ENCODE measurements at places on chromosomes 1 and 21. TPM values are rescaled to one million over a fixed set of nuclear protein-coding genes. Genes with fewer than 3 reads are reported as not detected.

- peaks cover 13% of the 10 kb centered on the region for H3K36me3 ChIP-seq
- DNase-seq, result peak; percentile 47
- H3K4me1 ChIP-seq, result peaks cover 20% of the 10 kb centered on the region
- no peak overlapping the region for H3K4me3 ChIP-seq
- H3K27me3 ChIP-seq, result no peaks in the 10 kb centered on the region
- peak overlapping the region; percentile 53 for H3K27ac ChIP-seq
Observed at GRCh38 chr21:37207441-37208009, 59.6 kb downstream of the VPS26C start.

DNA sequence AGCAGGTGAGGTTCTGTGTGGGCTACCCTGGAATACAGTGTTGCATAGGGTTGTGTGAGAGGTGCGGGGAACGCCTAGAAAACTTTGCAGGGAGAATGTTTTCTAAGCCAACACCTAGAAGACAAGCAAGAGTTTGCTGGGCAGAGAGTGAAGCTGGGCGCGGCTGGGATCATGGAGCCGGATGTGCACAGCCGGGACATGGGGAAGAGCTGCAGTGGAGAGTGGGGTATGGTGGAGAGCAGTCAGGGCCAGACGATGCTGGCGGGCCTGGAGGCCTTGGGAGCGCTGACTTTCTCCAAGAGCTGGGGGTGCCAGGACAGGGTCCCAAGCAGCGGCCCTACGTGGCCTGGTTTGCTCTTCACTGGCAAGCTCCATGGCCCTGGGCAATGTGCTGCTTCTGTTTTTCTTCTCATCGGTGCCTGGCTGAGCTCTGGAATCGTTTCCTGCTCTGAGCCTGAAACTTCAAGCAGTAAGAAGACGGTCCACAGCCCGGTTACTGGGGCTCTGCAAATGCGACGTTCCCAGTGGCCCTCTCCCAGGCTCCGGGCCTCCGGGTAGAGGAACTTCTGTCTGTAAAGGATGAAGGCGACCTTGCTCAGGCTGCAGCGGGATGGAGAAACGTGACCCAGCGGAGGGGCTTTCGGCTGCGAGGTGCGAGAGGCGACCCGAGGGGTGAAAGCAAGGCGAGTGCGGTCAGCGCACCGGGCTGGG lies 51.9 kb upstream of the CD34 start:
- peak overlapping the region; percentile 37 for H3K27ac ChIP-seq
- H3K4me1 ChIP-seq, result no peaks in the 10 kb centered on the region
- H3K36me3 ChIP-seq, result no peaks in the 10 kb centered on the region
- peak; percentile 80 for DNase-seq
- H3K27me3 ChIP-seq, result no peaks in the 10 kb centered on the region
- peak overlapping the region; percentile 55 for H3K4me3 ChIP-seq

DNA sequence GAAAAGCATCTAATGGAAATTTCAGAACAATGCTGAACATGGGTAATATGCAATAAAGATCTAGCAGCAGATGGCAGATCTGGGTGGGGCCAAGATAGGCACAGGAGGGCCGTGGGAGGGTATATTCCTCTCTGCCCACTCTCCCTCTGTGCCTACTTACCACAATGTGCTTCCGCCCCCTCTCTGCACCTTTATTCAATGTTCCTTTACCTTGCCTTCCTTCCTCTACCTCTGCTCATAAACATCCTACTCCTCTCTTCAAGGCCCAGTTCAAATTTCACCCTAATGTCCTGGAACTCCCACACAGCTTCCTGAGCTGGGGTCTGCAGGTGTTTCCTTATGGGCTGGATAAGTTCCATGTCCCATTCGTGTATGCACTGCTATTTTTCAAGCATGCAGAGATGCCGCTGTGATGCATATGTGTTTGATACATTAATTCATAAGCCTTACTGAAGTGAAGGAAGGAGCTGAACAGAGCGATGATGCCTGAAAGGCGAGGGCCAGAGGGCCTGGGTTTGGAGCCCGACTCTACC lies 65.6 kb upstream of the EDEM3 start:
- peaks cover 27% of the 10 kb centered on the region for H3K36me3 ChIP-seq
- no peaks in the 10 kb centered on the region for H3K4me1 ChIP-seq
- no peak overlapping the region for H3K27ac ChIP-seq
- no peak for DNase-seq
- H3K4me3 ChIP-seq, result no peak overlapping the region

DNA sequence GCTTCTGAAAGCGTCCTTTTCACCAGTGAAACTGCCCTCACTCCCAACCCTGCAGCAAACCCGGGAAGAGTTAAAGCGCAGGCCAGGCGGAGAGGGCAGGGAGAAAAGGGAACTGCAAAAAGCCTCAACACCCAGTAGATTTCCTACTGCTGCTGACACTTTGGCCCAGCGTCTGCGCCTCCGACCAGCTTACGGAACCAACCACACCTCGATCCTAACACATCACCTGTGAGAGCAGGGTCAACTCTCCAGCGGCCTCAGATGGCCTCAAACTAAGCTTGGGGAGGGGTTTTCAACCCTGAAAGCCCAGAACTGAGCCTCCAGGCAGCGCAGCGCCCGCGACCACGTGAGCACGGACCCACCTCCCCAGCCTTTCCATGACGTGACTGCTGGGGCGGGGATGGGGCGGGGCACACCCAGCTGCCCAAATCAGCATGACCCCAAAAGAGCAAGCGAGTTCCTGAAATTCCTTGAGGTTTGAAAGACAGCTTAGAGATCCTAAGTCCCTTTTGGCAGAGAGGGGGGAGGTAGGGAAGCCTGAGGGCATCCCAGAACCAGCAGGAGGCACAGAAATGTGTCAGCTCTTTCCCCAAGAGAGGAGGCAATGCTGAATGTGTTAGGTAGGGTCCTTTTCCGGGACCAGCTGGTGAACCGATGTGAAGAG lies 59.1 kb downstream of the ITPKB start:
- no peaks in the 10 kb centered on the region for H3K36me3 ChIP-seq
- peak; percentile 71 for DNase-seq
- peaks cover 13% of the 10 kb centered on the region for H3K4me1 ChIP-seq
- H3K27me3 ChIP-seq, result no peaks in the 10 kb centered on the region

DNA sequence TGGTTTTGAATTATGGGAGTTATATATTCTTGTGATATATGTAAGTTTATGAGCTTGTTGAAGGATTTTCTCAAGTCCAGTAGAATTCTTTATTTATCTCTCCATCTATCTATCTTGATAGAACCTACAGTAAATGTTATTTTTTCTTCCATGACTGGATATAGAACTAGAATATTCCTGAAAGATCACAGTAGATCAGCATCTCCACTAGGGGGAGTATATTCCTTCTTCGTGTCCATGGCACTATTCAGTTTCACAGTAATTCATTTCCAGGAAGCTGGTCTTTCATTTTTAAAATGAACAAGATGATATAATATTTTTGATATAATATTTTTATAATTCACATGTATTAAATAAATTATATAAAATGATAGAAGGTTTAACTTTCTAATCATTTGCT lies 18.8 kb downstream of the TMPRSS15 start:
- H3K4me3 ChIP-seq, result no peak overlapping the region
- no peak overlapping the region for H3K27ac ChIP-seq
- H3K36me3 ChIP-seq, result no peaks in the 10 kb centered on the region
- no peaks in the 10 kb centered on the region for H3K4me1 ChIP-seq

DNA sequence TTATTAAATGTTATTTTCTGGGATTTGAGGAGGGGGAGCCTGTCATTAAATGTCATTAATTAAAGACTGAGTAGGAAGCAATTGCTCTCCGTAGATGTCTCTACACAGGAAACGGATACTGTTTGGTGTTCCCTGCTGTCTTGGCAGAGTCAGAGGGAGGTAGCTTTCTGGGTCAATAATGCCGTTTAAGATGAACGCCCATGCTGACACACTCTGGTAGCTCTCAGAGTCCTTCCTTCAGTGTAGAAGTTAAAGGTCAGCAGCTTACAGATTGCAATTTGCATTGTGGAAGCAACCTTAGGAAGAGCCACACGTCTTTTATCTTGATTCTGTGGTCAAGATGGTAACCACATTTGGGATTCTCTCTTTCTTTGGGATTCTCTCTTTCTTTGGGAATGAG lies 257.5 kb downstream of the KIF26B start:
- no peaks in the 10 kb centered on the region for H3K4me1 ChIP-seq
- peaks cover 58% of the 10 kb centered on the region for H3K36me3 ChIP-seq
- H3K27me3 ChIP-seq, result no peaks in the 10 kb centered on the region
- no peak for DNase-seq
- no peak overlapping the region for H3K27ac ChIP-seq
- no peak overlapping the region for H3K4me3 ChIP-seq

DNA sequence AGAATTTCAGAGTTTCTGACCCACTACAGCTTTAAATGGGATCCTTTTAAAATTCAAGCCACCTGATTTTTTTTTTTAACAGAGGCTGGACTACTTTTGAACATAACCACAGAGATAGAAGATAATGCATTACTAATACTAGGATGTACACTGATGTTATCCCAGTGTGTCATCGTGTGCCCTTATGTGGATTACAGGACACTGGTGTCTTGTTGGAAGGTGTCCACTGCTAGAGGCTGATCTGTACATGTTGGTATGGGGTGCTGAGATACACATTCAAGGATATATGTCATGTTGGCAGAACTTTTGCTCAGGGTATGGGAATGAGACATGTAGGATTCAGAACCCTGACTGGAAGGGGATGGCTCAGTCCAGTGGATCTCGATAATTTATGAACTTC lies 56.3 kb downstream of the INAVA start:
- no peak for DNase-seq
- H3K27ac ChIP-seq, result no peak overlapping the region
- peaks cover 5% of the 10 kb centered on the region for H3K27me3 ChIP-seq
- H3K36me3 ChIP-seq, result no peaks in the 10 kb centered on the region
- H3K4me3 ChIP-seq, result no peak overlapping the region

The MARCKSL1 gene
- 275 TPM for polyA plus RNA-seq

The FPGT gene
- 3.5 TPM for polyA plus RNA-seq

The LORICRIN gene
- not detected for polyA plus RNA-seq

The UBASH3A gene
- polyA plus RNA-seq, result not detected

The IGFN1 gene
- polyA plus RNA-seq, result 0.18 TPM

The KRTAP13-2 gene
- not detected for polyA plus RNA-seq

The FAM163A gene
- polyA plus RNA-seq, result 1.1 TPM

The CYP4Z1 gene
- polyA plus RNA-seq, result not detected

Data from SK-N-SH (cell line).